Amniotic epithelial cell (primary cell): ENCODE measurements at places on chromosomes 5 and 9.
A peak's percentile ranks its signal among the peaks of the same experiment; 100 is the strongest.

- peak; percentile 69 for DNase-seq
These were observed 21.1 kb upstream of the ISCA1 start for GRCh38 chr9:86303316-86303975.

DNA sequence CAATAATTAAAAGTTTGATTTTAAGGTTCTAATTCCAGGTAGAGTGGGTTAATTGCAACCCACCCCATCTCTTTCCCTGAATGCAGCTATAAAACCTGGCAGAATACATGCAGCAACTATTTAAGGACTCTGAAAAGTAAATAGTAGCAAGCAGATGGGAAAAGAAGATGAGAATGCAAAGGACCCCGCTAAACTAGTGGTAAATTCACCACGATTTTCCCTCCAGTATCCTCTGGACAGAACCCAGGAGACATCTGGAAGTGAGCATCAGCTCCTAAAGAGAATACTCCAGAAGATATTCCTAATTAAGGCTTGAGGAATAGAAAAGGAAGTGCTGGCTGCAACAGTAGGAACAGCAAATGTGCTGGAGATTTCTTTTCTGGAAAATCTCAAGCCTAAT, 170.9 kb downstream of the FRMD3 start:
- no peak for DNase-seq

DNA sequence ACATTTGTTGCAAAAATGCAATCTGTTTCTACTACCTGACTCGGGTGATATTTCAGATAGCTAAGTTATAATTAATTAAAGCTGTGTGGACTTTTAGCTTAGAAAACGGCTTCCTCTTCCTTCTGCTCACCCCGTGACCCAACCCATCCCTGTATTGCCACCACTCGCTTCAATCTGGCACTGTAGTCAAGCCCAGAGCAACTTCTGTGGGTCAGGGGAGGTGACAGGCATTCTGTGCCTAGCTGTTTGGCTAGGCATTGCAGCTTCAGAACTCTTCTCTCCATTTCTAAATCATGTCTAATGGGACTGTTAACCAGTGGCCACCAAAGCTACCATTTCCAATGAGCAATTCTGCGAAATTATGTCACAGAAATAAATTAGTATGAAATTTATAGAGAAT, 179.7 kb upstream of the TLX3 start:
- DNase-seq: no peak

DNA sequence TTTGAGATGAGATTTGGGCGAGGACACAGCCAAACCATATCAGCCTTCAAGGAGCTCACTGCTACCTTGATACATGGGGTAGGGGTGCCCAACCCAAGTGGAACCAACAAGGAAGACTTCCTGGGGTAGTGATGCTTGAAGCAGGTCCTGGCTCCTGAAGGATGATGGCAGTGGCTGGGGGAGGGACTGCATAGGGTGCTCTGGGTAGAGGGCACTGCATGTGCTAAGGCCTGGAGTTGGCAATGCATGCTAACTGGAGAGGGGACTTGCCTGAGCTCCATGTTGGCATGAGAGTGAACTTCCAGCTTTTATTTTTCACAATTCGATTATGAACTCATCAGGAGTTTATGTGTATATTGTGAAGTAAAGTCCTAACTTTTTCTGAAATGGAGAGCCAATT, 58.6 kb upstream of the FRRS1L start:
- no peak for DNase-seq

- DNase-seq: peak; percentile 48
These were observed 68.7 kb upstream of the WDR41 start for GRCh38 chr5:77560677-77561263.

- no peak for DNase-seq
These were observed 27.2 kb downstream of the CCDC69 start for GRCh38 chr5:151196556-151197290.

DNA sequence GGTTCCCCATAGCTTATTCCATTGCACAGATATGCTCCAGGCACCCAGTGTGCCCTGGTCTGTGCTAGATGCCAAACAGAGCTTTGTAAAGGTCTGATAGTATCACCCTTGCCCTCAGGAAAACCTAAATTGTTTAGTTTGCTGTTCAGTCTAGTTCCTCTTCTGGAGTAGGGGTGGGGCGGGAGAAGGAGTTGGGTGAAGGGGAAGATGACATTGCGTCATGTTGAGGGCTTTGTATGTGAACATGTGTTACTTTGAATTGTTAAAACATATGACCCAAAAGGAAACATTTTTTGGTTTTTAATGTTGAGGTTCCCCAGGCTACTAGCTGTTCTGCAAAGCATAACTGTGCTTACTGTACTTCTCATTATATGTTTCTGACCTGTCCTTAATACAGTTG, 40.6 kb downstream of the HACD4 start:
- DNase-seq: no peak

GRCh38 chr9:128061275-128061960, 5.7 kb downstream of the NAIF1 start:
- no peak for DNase-seq

- DNase-seq: no peak
These were observed 2.4 kb upstream of the OR1K1 start for GRCh38 chr9:122797316-122798063.

DNA sequence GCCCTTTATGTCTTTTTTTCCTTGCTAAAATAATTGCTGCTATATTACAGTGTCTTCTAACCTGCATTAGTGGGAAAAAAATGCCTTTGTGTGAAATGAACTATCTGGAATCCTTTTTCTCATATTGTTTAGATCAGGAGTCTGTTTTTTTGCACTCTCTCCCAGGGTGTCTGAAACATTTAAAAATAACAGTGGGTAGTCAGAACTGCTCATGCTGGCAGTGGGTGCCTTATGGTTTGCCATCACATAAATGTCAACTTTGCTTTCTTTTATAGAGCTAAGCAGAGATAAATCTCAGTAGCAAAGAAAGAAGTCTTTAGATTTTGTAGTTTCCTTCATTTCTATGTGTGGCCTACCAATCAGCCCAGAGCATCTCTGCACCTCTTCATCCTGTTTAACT, 347.8 kb upstream of the RGMB start:
- DNase-seq: no peak

DNA sequence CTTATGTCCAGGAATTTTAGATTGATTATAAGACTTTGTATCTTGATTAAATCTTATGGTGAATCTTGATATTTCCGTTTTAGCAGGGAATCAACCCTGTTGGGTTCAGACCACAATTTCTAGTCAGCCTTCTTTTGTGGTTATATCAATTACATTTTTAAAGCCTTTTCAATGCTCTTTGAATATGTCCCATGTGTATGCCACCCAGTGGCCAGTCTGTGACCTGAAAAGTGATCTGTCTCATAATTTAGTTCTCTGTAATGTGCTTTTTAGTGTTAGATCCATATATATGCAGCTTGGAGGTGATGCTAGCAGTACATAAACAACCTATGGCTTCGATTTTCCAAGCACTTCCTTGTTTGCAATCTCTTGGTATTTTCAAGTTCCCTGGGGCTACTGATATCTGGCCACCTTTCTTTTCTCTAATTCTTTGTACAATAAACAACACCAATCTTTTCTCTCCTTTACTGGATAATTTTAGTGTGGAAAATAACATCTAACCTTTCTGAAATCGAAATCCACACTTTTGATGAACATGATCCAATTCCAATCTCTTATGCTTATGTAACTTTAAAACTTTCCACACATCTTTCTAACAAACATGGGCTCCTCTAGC, 28.8 kb downstream of the PDE8B start:
- no peak for DNase-seq

DNA sequence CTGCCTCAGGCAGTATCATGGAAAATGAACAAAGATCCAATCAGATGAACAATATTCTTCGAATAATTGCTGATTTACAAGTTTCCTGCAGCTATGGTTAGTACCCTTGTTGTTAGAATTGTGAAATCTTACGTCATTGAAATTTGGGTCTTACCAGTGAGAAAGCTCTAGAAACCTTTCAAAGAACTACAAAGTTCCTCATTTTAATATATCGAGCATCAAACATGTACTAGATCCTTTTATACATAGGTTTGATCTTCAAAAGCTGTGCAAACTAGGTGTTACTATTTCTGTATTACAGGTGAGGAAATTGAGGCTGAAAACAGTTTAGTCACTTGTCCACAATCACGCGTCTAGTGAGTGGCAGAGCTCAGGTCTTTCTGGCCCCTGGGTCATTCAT, 43.7 kb upstream of the ANGPTL2 start:
- no peak for DNase-seq

DNA sequence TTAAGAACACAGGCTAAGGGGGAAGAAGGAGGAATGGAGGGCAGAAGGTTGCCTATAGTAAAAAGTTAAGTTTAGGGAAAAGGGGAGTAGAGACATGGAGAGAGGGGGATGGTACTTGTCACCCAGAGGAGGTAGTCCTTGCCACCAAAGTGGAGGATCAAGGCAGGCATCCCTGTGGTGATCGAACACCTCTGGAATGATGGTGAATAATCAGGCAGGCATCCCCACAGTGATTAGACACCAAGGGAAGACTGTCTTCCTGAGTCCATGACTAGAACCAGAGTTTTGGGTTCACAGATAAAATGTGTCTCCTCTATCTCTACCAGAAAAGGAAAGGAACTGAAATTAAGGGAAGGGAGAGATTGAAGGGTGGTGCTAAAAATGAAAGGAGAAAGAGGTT, 19.2 kb upstream of the HMGCS1 start:
- DNase-seq: no peak

DNA sequence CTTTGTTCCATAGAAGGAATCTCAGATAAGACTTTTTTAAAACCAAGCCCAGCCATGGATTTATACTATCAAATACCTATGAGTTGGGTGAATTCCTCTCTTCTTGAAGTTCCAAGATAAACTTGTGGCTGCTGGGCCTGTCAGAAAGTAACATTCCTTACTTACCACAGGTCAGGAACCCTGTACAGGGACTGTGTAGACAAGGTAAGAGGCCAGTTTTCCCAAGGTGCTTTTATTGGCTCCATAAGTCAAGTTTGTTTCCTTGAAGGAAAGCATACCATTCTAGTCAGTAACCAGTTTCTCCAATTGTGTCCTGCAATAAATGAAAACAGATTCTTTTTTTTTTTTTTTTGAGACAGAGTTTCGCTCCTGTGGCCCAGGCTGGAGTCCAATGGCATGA, 8.8 kb upstream of the CLTB start:
- no peak for DNase-seq

- DNase-seq: no peak
These were observed 1464.7 kb downstream of the EFNA5 start for GRCh38 chr5:106205916-106206571.

DNA sequence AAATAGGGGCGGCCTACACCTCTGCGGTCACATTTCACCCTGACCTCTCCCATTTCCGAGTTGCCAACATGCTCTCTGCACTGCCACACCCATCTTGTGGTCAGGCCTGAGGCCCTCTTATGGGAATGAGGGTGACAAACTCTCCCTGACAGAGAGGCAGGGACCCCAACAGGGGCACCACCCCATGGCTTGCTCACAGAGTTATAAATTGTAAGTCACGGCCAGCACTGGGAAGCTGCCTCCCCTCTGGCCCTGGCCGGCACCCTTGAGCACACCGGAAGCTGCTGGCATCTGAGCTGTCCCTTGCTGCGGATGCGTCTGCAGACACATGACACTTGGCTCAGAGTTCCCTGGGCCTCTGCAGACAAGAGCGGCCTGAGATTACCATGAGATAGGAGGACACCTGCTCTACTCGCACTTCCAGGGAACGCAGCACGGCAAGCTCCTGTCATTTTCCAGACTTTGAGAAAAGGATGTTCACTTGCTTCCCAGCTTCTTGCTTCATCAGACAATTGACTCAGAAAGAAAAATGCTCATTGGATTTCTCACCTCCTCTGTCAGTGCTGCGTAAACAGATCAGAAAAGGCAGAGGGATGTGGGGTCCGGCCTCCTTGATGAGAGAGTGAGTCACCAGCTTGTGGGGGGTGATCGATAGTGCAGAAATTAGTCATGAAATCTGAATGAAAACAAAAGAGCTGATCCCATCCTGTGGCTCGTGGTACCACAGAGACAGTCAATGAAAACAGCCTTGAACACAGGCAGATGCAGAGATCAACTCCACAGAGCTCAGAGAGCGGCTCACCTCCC, 269.8 kb downstream of the SYK start:
- DNase-seq: peak; percentile 89

DNA sequence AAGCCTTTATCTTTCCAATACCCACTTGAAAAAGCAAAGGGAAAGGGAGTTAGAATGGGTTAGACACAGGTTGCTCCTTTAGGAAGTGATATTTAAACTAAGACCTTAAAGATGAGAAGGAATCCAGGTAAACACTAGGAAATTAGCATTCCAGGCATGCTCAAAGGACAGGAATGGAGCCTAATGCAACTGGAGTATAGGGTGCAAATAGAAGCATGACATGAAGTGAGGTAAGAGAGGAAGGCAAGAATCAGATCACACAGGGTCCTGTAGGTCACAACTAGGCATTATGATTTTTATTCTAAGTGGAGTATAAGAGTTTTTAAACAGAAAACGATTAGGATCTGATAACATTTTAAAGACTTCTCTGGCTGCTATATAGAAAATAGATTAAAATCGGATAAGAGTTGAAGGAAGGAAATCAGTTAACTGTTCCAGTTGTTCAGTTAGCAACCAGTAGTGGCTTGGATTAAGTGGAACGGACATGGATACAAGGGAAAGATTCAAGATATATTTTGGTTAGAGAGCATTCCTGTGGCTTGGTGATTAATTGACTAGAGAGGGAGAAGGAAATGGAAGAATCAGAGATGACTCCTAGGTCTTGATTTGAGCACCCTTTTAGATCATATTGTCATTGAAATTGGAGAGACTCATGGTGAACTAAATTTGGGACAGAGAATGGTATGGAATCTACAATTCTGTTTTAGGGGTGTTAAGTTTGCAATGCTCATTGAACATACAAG, 95.9 kb downstream of the FBXO4 start:
- DNase-seq: peak; percentile 57

DNA sequence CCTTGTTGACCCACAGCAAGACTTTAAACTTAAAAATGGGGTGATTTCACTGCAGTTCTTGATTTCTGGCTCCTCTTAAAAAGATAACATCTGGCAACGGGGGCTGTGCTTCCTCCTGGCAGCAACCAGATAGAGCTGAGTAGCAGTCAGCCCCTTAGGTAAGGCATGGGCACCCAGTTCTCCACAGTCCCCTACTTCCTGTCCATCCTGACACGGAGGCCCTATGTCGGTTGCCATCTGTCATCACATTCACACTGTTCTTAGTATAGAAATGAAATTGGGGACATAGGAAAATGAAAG, 11.7 kb downstream of the CD74 start:
- no peak for DNase-seq

- DNase-seq: no peak
These were observed 309.8 kb downstream of the TRPM3 start for GRCh38 chr9:70811638-70812037.

DNA sequence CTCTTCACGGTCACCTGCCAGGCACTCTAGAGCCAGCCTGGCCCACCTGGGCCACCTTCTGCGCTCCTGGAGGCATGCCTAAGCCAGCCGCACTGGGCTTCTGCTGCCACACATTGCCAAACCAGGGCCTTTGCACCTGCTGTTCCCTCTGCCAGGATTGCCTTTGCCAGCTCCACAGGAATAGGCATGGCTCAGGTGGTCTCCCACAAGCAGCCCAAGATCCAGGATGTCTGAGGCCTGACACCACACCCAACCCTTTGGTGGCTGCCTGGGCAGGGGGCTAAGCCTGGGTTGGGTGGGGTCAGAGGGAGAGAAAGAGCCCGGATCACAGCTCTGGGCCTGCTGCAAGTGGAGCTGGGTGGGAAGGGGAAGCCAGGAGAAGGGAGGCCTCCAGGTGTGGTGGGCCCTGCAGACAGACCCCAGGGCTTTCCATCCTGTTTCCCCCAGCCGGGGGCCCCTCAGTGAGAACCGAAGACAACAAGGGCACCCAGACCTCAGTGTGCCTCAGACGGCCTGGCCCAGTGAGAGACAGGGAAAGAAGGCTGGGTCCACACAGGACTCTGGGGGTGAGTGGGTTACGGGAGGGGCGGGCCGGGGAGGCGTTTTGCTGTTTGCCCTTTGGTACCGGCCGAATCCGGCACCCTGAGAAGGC, 672 bp upstream of the SUSD3 start:
- no peak for DNase-seq

- DNase-seq: peak; percentile 32
These were observed 10.9 kb upstream of the GADD45G start for GRCh38 chr9:89593727-89594427.
